ENCODE measurements at places on chromosomes 3 and 15.

GRCh38 chr15:70196372-70197316, 98.9 kb upstream of the TLE3 start:
- peak; percentile 10 for DNase-seq

- no peak for DNase-seq
These were observed 13.8 kb upstream of the SEMA4B start for GRCh38 chr15:90187257-90187868.

DNA sequence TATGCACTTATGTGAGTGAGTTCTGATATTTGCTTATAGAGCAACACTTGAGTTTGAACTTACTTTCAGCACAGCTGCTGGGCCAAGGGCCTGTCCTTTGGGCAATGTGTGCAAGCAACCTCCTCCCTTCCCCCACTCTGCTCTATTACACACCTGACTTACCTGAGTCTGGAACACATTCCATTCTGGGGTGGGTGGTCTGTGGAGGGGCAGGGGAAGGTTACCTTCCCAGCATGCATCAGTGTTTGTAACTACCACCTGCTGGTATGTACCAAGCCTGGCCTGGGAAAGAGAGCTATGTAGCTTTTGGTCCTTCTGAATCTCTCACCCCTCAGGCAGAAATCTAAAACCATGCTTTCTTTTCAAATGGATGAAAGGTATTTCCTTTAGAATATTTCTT, 103.0 kb downstream of the ISL2 start:
- DNase-seq: no peak

DNA sequence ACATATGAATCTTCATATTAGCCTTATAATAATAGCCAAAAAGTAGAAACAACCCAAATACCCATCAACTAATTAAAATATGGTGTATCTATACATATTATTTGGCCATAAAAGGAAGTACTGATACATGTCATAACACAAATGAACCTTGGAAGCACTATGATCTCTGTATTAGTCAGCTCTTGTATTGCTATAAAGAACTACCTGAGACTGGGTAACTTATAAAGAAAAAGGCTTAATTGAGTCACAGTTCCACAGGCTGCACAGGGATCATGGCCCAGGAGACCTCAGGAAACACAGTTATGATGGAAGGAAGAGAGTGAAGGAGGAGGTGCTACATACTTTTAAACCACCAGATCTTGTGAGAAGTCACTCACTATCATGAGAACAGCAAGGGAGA, 16.0 kb upstream of the CCR2 start:
- no peak for DNase-seq

DNA sequence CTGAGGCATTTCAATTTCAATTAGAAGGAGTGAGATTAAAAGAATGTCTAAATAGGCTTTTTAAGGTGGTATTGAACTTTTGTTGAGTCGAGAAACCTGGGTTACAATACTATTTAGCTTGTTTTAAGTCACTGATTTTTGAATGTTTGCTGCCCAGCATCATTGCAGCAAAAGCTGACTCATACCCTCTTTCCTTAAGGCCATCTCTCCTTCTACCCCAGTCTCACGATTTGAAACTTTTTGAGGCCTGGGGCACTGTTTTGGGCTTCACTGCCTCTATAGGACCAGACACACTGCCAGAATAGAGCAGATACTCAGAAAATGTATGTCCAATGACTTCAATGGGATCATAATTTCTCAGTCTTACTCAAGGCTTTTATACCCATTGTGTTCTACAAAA, 319.6 kb upstream of the TGFBR2 start:
- DNase-seq: no peak

DNA sequence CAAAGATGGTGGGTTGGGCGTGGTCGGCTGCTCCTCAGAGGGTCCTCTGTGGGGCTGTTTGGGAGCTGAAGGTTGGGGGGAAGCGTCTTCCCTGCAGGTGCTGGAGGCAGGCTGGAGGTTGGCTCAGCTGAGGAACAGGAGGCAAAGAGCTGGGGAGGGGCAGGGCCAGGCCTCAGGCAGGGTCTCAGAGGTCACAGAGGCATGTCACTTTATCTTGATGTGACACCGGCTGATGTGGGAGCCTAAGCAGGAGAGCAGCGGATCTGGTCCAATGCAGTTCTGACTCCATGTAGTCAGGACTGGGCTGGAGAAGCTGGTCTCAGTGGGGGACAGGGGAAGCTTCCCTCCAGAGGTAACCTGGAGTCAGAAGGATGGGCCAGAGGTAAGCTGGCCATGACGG, 7.7 kb upstream of the GNAT1 start:
- DNase-seq: no peak

DNA sequence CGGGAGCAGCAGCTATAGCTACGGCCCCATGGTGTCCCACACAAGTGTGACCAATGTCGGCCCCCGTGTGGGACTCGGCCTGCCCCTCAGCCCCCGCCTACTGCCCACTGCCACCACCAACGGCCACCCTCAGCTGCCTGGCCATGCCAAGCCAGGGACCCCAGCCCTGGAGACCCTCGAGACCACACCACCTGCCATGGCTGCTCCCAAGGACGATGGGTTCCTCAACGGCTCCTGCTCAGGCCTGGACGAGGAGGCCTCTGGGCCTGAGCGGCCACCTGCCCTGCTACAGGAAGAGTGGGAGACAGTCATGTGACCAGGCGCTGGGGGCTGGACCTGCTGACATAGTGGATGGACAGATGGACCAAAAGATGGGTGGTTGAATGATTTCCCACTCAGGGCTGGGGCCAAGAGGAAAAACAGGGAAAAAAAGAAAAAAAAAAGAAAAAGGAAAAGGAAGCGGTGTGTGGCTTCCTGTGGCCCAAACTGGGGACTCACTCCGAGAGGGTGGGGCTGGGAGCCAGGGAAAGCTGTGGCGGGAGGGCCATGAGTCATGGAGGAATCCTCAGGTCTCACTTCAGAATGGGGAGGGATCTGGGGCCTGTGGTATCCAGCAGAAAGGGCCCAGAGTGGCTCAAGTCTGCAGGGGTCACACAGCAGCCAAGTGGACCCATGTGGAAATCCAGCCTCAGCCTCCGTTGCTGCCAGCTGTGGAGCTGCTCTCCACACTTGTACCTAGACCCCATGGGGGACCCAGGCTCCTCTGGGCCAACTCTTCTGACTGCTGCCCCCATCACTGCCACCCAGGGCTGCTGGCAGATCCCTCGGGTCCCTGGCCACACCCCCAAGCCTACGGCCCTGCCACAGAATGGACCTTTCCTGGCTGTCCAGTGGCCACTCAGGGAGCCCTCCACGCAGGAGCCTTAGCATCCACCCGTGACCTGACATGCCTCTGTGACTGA, 26.1 kb downstream of the PTH1R start:
- DNase-seq: no peak

GRCh38 chr3:108554229-108554628, 35.0 kb downstream of the CIP2A start:
- no peak for DNase-seq

All from stimulated activated CD4-positive, alpha-beta T cell treated with anti-CD3 and anti-CD28 coated beads, Interleukin-12 subunit alpha, Interleukin-12 subunit beta, amount 100 ng/mL, for 24 hours (primary cell).